Progenitor cell of endocrine pancreas (in vitro differentiated cells): ENCODE measurements at places on chromosomes 1 and 21. TPM values are rescaled to one million over a fixed set of nuclear protein-coding genes. Genes with fewer than 3 reads are reported as not detected.

GRCh38 chr1:47331875-47332274 lies 1.7 kb upstream of the CMPK1 start:
- DNase-seq: no peak

IL20 gene
- total RNA-seq: not detected in 2 replicates

GRCh38 chr1:83942914-83943313 lies 56.0 kb downstream of the TTLL7 start:
- no peak for DNase-seq

GRCh38 chr1:211876851-211877590 lies 46.5 kb upstream of the LPGAT1 start:
- DNase-seq: no peak

PFKFB2 gene
- total RNA-seq: 9.6 and 10.6 TPM in 2 replicates

DNA sequence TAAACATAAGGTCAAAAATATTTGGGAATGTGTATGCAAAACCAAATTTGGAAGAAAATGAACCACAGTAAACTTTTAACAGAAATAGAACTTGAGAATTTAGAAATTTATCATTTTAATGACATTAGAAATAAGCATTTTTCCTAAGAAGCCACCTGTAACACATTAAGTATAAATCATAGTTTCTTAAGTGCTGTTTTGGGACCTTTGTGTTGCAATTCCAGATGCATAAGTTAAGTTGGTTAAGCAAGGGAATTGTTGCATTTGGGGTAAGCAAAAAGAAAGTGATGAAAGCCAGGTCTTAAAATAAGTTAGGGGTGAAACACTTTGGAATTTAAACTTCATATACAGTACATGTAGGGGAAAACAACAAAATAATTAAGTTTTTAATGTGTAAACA lies 49.8 kb downstream of the CDKN2C start:
- DNase-seq: no peak

GRCh38 chr1:51612447-51612961 lies 4.4 kb upstream of the OSBPL9 start:
- DNase-seq: no peak

GRCh38 chr1:194353121-194353520 lies 1166.7 kb upstream of the B3GALT2 start:
- DNase-seq: no peak

DNA sequence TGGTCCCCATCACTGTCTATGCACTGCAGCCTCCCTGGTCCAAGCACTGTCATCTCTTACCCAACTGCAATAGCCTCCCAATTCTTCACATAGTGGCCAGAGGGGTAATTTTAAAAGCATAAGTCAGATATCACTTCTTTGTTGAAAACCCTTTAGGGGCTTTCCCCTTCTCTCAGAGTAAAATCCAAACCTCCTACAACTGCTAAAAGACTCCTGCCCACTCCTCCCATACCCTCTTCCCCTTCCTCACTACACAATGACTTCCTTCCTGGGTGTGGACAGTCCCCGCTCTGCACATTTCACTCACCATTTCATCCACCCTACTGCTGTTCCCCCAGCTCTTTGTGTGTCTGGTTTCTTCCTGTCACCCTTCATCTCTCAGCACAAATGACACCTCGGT lies 8.3 kb downstream of the MCOLN2 start:
- no peak for DNase-seq

GRCh38 chr1:116832308-116832931 lies 77.3 kb upstream of the PTGFRN start:
- DNase-seq: no peak

DNA sequence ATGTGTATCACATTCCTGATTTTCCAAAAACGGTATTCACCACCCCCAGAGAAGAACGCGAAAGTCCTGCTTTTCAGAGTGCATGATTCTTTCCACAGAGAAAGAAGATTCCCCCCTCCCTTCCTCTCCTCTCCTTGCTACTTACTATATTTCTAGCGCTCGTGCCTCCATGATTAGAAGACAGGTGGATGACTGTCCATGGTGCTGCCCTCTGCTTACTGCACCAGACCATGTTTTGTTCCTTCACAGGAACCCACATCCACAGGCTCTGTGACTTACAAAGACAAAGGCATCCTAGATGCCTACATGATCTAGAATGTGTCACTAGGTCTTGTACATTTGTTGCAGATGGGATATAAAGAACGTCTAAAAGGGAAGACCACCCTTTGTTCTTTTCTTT lies 49.1 kb upstream of the ZNF648 start:
- no peak for DNase-seq

GRCh38 chr1:69506311-69506710 lies 61.4 kb upstream of the LRRC7 start:
- DNase-seq: no peak

DNA sequence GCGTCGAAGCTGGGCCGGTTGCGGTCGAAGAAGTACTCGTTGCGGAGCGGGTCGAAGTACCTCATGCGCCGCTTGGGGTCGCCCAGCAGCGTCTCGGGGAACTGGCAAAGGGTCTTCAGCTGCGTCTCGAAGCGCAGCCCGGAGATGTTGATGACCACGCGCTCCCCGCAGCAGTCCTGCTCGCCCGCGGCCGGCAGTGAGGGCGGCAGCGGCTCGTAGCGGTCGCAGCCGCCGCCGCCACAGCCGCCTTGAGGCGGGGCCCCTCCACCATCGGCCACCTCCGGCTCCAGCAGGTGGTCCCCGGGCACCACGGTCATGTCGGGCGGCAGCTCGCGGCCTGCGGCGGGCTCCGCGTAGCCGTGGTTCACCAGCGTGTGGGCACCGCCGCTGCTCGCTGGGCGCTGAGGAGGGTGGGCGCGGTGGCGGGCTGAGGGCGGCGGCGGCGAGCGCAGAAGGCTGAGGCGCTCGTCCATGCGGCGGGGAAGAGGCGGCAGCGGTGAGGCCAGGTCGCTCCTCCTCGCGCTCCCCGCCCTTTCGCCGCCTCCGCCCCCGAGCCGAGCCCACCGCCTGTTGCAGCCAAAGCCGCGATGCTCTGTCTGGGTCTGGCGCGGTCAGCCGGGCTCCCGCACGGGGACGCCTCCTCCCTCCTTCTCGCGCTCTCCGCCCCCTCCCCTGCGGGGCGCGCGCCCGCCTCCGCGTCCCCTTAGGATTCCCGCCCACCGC lies at the start of gene KCNA3:
Gene KCNA3, minus strand, starts transcription at position 604 of the 723 bp plus-strand sequence. Its CDS starts 131 bp downstream, at position 473.
- DNase-seq: peak; percentile 45
